Astrocyte (in vitro differentiated cells and primary cell): ENCODE measurements at places on chromosomes 13 and 19. TPM values are rescaled to one million over a fixed set of nuclear protein-coding genes. Genes with fewer than 3 reads are reported as not detected.

C2CD4C gene
- 2.9 and 3.4 TPM in 2 replicates for total RNA-seq

SMIM44 gene
- not detected in 2 replicates for total RNA-seq

DNA sequence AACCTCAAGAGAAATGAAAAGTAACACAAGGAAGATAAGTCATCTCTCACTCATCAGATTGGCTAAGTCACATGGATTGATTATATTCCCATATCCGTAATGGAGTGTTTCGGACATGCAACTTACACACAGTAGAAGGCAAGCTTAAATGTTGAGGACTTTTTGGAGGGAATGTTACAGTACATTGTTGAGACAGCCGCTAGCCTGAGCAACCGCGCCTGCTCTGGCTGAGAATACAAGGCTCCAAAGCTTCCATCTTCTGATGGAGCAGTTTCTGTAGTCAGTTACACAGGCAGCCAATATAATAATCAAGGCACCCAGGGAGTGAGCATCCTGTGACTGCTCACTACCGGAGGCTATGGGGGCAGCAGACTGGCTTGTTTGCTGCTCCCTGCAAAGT, 1.0 kb upstream of the CRYL1 start:
- peak overlapping the region; percentile 84 for H3K4me3 ChIP-seq
- H3K4me1 ChIP-seq = peaks cover 12% of the 10 kb centered on the region
- no peaks in the 10 kb centered on the region for H3K27me3 ChIP-seq
- H3K27ac ChIP-seq = no peak overlapping the region

SOX1 gene
- not detected in 2 replicates for total RNA-seq

NHLRC3 gene
- 8.2 and 8.4 TPM in 2 replicates for total RNA-seq
